Ascending aorta (tissue), 2 donors: ENCODE measurements at places on chromosomes 4 and X.

GRCh38 chr4:127759893-127760292 lies 22.2 kb upstream of the HSPA4L start:
- no peak for DNase-seq

DNA sequence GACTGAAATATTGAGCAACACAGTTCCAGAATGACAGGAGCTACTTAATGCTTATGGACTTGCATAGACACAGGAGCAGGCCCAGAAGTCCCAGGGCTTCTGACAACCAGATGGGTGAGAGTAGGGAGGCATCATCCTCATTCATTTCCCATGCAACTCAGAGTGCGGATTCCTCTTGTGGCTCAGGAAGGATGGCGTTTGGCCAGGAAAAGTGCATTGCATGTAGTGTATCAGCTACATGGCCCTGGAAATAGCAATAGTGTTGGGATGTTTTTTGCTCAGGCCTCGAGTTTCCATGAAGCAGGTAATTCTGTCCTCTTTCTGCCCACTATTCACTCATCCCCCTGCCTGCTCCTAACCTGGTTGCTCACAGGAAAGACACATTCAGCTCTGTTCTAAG lies 136.6 kb downstream of the PDGFRA start:
- DNase-seq, result no peak

DNA sequence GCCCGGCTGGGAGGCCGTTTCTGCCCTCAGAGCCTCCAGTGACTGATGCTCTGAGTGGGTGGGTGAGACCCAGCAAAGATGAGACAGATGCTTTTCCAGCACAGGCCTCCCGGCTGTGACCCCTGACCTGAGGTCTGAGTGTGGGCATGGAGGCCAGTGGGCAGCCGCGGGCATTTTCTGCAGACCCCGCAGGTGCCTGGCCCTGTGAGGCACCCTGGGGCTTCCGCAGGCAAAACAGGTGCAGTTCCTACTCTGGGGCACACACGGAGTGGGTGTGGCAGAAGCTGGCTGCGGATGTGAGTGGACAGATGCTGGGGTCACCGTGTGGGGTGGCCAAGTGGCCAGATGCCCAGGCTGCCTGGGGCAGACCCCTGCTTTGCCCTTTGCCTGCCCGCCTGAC lies 14.8 kb downstream of the HTRA3 start:
- no peak for DNase-seq

DNA sequence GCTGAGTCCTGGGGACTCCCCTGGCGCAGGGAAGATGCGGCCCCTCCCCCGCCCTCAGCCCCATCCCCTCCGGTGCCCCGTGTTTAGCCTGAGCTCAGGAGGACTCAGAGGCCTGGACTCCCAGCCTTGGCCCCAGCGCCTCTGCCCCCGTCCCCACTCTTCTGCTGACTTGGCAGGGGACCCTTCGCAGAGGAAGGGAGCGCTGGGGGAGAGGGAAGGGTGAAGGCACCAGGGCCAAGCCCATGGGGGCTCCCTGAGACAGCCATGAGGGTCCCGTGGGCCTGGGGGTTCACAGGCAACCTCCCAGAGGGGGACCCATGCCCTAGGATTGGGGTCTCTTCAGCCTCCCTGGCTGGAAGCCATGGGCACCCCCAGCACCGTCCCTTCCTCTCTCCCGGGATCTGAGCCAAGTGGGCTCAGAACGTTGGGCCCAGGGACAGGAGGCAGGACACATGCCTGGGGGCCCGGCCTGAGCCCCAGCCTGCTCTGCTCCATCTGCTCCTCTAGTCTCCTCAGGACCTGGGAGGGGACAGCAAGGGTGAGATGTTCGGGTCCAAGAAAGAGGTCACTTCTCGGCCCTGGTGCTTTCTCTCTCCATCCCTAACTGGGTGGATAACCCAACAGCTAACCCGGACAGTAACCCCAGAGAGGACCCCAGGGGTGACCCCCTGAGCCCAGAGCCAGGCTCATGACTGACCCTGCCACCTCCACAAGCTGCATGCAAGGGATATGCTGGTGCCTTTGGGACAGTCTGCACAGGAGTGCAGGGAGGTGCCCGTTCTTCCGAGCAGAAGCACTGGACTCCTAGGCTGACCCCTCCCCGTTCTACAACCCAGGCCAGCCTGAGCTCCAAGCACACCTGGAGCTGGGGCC lies 1.5 kb upstream of the CPLX1 start:
- no peak for DNase-seq

DNA sequence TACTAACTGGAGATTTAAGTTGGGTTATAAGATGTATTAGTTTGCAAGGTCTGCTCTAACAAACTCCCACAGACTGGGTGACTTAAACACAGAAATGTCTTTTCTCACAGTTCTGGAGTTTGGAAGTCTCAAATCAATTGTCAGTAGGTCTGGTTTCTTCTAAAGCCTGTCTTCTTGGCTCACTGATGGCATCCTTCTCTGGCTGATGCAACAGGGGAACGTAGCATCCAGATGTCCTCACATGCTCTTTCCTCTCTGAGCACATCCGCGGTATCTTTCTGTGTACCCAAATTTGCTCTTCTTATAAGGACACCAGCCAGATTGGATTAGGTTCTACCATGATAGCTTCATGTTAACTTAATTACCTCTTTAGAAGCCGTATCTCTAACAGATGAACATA lies 63.2 kb upstream of the BMP3 start:
- DNase-seq, result no peak

DNA sequence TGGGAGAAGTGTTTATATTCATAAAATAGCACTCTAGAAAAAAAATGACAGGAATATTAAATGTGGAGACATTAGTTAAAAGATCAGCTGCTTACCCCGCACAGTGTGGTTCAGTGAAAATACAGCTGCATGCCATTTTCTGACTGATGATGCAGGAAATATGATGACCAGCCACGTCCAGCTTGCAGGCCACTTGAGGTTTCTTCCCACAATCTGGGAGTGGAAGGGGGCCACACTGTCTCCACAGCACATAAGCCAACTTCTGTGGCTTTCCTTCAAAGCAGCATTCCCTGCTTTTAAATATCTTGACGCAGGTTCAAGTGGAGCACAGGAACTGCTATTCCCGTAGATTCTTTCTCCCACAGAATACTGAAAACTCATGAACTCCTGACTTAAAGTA lies 173.4 kb upstream of the GALNT7 start:
- DNase-seq, result no peak

DNA sequence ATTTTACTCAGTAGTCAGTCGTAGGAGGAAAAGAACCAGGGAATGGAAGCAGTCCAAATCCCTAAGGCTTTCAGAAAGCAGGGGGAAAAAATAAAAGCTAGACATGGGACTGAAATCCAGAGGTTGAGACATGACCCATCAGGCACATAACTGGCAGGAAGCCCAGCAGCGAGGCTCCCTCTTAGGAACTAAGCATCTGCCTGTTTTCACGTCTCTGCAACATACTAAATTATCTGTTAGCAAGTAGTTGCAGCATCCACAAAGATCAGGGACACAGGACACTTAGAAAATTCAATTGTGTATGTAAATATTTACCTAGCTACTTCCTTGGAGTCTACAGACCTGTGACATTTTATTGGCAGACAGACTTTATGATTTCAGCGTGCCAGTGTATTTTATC lies 118.0 kb upstream of the EDNRA start:
- DNase-seq, result no peak

DNA sequence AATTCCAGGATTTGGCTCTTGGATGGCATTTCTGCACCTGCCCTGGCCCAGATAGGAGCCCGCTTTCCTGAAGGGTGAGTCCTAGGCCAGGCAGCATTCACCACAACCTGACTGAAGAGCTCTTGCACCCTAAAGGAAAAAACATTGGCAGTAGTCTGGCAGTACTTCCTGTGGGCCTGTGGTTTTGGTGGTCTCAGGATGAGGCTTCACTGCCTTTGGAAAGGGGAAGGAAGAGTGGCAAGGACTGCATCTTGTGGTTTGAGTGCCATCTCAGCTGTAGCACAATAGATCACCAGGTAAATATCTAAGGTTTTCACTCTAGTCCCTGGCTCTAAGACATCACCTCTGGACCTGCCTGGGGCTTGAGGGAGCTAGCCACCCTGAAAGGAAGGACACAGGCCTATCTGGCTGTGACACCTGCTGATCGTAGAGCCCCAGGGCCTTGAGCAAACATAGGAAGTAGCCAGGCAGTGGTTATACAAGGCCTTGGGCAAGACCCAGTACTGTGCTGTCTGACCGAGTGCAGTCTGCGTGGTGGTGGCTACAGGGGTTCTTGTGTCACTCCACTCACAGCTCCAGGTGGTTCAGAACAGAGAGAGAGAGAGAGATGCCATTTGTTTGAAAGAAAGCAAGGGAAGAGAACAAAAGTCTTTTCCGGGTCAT lies 28.5 kb upstream of the PRRG1 start:
- no peak for DNase-seq

- no peak for DNase-seq
These were observed 484.2 kb downstream of the BCOR start for GRCh38 chrX:39613482-39613995.

- no peak for DNase-seq
These were observed 1697.0 kb downstream of the PCDH7 start for GRCh38 chr4:32417113-32417704.

GRCh38 chrX:20267931-20268701 lies 1.4 kb upstream of the RPS6KA3 start:
- DNase-seq, result peak; percentile 73
